ENCODE measurements at places on chromosomes 2 and 18.

- no peak for DNase-seq
Measured at GRCh38 chr2:46306988-46307655, 9.9 kb downstream of the EPAS1 start.

DNA sequence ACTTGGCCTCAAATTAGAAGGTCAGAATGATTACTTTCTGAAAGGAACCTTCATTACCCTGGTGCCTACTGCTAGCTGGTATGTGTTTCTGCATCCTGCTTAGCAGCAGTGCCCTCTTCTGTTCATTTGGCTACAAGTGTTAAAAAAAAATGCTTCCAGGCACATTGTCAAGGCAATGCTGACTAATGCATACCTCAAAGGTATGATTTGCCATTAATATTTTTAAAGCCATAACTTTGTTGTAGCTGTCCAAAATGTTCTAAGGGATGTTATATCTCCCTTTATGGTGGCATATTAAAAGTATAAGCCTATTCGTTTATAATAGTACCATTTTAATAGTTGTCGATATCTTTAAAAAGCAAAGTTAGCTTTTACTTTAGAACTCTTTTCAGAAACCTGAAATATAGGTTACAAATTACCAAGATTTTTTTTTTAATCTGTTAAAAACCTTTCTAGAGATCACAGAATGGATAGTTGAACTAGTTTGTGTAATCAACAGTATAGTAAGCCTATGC is 52.0 kb upstream of the FAM171B start:
- DNase-seq = peak; percentile 48

DNA sequence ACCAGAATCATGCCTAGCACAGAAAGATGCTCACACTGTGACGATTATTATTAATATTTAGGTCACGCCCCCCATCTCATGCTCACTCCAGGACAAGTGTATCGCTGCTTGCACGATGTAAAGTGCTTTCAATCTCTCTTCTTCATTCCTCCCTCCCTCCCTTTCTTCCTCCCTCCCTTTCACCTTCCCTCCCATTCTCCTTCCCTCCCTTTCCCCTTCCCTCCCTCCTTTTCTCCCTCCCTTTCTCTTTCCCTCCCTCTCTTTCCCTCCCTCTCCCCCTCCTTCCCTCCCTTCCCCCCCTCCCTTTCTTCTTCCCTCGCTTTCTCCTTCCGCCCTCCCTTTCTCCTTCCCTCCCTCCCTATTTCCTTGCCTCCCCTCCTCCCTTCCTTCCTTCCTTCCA is 19.6 kb downstream of the TGOLN2 start:
- DNase-seq = no peak

- no peak for DNase-seq
Measured at GRCh38 chr2:210553373-210553772, 3.0 kb upstream of the CPS1 start.

DNA sequence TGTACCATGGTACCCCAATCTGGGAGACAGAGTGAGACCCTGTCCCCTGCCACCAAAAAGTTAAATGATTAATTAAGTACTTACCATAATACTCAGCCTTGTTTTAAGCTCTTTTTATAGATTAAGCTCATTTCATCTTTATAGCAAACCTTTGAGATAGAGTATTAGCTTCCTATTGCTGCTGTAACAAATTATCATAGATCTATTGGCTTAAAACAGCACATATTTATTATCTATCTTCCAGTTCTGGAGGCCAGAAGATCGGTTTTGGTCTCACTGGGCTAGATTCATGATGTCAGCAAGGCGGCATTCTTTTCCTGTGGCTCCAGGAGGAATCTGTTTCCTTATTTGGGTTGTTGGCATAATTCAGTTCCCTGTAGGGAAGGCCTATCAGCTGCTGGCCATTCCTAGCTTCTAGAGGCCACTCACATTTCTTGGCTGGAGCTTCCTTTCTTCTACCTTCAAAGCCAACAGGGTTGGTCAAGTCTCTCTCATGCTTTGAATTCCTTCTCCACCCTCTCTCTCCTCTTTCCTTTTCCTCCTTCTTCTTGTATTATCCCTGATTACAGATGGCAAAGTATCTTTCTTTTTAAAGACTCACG is 13.7 kb upstream of the GREB1 start:
- DNase-seq = no peak

DNA sequence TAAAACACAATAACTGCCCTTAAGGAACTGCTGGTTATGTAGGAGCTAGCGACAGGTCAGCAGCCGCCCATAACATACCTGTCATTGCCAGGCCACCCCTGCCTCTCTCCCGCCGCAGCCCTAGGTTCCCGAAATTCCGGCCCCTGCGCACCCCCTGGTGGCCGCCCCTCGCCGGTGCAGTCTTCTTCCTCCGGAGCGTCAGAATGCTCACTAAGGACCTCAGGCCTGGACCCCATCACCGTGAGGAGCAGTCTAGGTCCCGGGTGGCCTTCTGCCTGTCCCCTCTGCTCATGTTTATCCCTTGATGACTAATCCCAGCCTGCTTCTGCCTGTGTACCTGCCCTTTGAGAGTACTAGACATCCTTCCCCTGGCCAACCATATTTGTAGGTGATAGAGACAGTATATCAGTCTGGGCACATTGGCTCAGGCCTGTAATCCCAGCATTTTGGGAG is 115.7 kb upstream of the SLC1A4 start:
- no peak for DNase-seq

- DNase-seq = no peak
Measured at GRCh38 chr2:128809259-128809636, 490.6 kb upstream of the HS6ST1 start.

DNA sequence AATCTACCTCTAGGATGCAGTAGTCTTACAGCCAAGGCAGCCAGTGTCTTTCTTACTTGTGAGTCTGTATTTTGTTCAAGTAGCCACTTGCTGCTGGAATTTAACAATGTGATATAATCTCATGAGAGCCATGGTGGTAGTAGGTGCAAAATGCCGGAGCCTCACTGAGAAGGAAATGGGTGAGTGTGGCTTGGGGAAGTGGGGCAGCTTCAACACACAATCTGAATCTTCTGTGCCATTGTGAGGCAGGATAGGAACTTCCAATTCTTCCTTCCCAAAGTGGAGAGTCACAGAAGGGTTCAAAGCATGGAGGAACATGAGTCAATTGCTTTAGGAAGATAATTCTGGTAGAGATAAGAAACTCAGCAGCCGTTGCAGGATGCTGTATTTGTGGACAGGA is 158.7 kb upstream of the APCDD1 start:
- no peak for DNase-seq
